Omental fat pad (tissue), 4 donors: ENCODE measurements at places on chromosomes 1 and 21. TPM values are rescaled to one million over a fixed set of nuclear protein-coding genes. Genes with fewer than 3 reads are reported as not detected.

The SLC45A1 gene
- 4.1 TPM for total RNA-seq

The BMP8A gene
- total RNA-seq: not detected

The MNDA gene
- total RNA-seq: 27.0 TPM

The PCSK9 gene
- 0.95 TPM for total RNA-seq

The WNT9A gene
- total RNA-seq: 10.2 TPM

The PPIAL4G gene
- total RNA-seq: not detected

The SLC45A3 gene
- 2.4 TPM for total RNA-seq

The SLC2A5 gene
- total RNA-seq: 0.56 TPM

The LPGAT1 gene
- total RNA-seq: 46.8 TPM

The CHIA gene
- total RNA-seq: not detected

The ESPN gene
- total RNA-seq: not detected

The GJA5 gene
- 63.2 TPM for total RNA-seq

The KIF17 gene
- 14.8 TPM for total RNA-seq

The UBASH3A gene
- total RNA-seq: 0.96 TPM

The TMEM54 gene
- 70.1 TPM for total RNA-seq

- DNase-seq: no peak
Observed at GRCh38 chr1:33256471-33257206, at the start of gene ZNF362. TSS of gene ZNF362 (plus strand) at chr1:33256492. CDS start at chr1:33270575, 14,083 bp downstream.

DNA sequence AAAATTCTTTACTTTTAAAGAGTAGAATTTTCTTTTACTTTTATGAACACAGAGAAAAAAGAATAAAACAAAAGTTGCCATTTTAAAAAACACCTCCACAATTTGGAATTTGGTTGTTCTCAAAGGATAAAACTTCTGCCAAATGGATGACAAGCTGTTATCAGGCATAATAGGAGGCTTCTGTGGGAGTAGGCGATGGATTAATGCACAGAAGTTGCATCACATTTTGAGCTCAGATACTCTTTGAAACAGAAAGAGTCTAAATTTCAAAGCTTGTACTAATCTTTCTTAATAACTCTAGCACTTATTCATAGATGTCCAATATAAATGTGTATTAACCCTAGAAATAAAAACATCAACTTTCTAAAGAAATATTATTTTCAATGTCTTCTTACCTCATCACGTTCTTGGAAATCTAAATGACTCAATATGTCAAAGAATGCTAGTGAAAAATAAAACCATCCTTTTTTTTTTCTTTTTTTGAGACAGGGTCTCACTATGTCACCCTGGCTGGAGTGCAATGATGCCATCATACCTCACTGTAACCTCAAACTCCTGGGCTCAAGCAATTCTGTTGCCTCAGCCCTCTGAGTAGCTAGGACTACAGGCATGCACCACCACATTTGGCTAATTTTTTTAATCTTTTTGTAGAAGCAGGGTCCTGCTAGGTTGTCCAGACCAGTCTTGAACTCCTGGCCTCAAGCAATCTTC, 112.8 kb upstream of the USP25 start:
- no peak for DNase-seq

DNA sequence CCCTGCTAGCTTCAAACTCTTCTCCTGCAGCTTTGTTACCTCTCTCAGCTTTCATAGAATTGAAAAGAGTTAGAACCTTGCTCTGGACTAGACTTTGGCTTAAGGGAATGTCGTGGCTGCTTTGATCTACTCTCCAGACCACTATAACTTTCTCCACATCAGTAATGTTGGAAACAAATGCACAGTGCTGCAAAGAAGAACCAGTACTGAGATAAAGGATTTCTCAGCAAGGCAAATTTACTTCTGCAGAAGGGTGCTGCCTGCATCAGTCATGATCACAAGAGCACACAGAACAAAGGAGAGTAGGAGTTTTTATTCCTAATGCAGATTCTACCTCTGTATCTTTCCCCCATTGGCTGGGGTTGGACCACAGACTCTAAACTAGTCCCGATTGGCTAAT, 621.6 kb upstream of the CHRM3 start:
- no peak for DNase-seq

DNA sequence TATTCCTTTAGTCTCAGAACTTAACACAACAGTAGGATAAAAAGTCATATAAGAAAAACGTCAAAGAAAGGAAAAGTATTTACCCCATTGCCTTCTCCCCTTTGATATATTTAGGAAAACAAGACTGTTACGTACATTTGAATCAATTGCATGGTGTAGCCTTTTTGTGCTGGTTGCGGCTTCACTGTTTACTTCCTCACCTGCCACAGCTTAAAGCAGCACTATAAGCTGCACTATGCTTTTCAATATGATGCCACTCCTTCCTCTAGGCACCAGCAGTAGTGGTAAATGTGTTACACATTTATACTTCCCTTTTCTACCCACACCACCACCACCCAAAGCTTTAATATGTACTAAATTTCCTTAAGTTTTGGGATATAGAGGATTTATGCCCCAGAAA, 111.1 kb downstream of the ATP1B1 start:
- DNase-seq: no peak

GRCh38 chr1:117289316-117289870, 77.9 kb upstream of the MAN1A2 start:
- no peak for DNase-seq

- no peak for DNase-seq
Observed at GRCh38 chr1:220011620-220012019, 34.7 kb downstream of the EPRS1 start.

DNA sequence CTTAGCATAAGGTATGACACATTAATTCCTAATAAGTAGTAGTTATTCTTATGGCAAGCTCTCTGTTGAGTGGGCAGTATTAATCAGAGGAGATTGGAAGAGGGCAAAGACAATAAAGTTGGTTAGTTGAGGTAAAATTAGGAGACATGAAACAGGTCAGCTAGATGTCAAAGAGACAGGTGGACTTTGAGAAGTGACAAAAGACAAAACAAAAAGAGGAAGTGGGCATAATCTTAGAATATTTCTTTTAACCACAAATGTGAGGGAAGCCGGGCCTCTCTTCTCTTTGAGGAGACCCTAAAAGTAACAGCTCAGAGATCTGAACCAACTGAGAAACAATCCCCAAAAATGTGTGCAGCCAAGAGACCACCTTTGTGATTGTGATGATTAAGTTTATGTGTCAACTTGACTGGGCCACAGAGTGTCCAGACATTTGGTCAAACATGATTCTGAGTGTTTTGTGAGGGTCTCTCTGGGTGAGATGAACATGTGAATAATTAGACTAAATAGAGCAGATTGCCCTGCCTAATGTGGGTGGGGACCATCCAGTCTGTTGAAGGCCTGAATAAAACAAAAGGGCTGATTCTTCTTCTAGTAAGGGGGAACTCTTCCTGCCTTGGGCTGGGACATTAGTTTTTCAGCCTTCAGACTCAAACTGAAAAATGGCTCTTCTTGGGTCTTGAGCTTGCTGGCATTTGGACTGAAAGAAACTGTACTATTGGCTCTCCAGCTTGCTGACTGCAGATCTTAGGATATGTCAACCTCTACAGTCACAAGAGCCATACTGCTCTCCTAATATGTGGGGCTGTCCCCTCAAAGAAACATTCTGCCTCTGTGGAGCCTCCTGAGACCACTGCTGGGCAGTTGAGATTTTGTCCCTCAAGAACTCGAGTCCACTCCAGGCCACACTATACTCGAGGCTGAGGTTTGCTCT, 40.0 kb downstream of the FCRL5 start:
- DNase-seq: no peak

- DNase-seq: no peak
Observed at GRCh38 chr1:168767894-168768584, 39.0 kb upstream of the DPT start.

DNA sequence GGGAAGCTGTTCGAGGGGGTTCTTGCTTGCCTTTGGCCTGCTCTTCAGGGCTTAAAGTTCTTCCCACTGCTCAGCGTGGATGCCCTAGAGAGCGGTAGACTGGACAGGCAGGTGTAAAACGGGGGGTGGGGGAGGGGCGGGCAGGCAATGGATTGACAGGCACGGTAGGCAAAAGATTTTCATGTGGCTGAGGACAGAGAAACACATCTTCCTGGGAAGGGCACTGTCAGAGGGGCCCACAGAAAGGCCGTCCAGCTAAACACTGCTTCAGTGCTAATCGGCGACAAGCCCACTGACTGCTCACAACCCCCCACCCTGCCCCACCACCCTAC, 412 bp downstream of the ABCA4 start:
- no peak for DNase-seq

DNA sequence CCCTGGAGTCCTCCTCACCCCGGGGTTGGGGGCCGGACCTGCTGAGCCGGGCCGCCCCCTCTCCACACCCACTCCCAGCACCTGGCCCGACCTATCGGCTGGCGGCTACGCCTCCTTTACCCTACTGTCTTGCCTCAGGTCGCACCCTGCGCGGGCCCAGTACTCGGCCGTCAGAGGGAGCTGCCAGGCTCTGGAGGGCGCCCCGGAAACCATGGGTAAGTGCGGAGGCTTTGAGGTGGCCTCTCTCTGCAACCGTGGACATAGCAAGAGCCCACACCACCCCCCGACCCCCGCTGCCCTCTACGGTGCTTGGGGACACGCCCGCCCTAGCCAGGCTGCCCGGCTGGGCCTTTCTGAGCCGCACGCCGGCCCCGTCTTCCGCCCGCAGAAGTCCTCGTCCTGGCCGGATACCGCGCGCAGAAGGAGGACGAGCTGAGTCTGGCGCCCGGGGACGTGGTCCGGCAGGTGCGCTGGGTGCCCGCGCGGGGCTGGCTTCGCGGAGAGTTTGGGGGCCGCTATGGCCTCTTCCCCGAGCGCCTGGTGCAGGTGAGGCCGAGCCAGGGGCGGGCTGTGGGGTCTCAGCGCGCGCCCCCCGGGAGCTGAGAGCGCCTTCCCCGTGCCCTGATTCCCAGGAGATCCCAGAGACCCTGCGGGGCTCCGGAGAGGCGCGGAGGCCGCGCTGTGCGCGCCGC, at the start of gene SH3D21:
Gene SH3D21, plus strand, starts transcription at position 159 of the 692 bp plus-strand sequence. Its CDS starts 53 bp downstream, at position 212.
- no peak for DNase-seq

DNA sequence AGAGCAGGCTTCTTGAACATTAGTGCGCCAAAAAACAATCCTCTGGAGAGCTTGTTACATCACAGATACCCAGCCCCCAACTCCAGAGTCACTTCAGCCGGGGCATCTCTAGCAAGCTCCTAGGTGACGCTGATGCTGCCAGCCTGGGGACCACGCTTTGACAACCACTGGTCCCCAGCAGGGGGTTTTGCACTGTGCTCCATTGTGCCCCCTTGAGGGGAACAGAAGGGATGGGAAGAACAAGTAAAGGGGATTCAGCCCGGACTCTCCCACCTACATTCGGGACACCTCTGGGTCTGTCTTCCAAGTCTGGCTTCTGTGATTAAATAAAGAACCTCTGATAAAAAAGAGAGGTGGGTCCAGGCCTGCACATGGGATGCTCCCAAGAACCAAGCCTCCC, 60.4 kb downstream of the ATP5PO start:
- no peak for DNase-seq

GRCh38 chr21:28089599-28090441, 902.9 kb downstream of the LTN1 start:
- no peak for DNase-seq

GRCh38 chr1:65196926-65197325, 48.9 kb downstream of the AK4 start:
- no peak for DNase-seq

GRCh38 chr1:24322470-24323177, 3.5 kb downstream of the GRHL3 start:
- no peak for DNase-seq

DNA sequence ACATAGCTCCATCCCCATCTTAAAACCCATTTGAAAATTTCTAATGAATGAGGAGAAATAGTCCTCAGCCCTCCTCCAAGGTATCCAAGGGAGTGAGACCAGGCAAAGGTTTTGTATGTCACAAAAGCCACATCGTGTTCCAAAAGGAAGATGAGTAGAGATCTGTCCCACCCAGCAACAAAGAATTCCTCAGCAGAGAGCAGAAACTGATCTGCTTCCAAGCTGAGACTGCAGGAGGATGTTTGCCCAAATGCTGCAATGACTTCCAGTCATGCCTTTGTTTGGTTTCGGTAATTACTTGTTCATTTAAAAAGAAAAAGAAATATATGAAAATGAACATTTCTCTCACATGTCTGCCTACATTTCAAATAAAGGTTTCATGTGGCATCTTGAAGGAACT, 186.9 kb downstream of the SETD4 start:
- no peak for DNase-seq

DNA sequence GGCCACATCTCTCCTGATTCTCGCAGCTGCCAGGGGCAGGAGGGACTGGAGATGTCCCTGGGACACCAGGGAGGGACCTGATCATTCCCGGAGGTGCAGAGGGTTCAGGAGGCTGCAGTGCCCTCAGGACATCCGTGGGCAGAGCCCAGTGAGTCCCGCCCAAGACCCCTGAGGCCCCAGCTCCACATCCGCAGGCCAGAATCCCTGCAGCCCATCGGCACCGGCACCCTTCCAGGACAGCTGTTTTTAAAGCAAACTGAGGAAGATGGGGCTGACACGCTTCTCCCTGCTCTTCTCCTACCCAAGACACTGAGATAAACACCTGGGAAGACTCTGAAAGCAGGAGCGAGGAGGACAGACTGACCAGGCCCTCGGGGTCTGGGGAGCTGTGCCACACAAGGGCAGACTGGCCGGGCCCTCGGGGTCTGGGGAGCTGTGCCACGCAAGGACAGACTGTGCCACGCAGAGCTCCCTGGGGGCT, 25.5 kb downstream of the SLC19A1 start:
- no peak for DNase-seq

- DNase-seq: no peak
Observed at GRCh38 chr1:32981003-32981901, 16.6 kb upstream of the RNF19B start.

GRCh38 chr1:228161362-228161761, 4.2 kb upstream of the IBA57 start:
- no peak for DNase-seq

- DNase-seq: no peak
Observed at GRCh38 chr1:156163712-156164111, 10.3 kb downstream of the SEMA4A start.

- no peak for DNase-seq
Observed at GRCh38 chr1:170596701-170597100, 64.7 kb downstream of the GORAB start.

DNA sequence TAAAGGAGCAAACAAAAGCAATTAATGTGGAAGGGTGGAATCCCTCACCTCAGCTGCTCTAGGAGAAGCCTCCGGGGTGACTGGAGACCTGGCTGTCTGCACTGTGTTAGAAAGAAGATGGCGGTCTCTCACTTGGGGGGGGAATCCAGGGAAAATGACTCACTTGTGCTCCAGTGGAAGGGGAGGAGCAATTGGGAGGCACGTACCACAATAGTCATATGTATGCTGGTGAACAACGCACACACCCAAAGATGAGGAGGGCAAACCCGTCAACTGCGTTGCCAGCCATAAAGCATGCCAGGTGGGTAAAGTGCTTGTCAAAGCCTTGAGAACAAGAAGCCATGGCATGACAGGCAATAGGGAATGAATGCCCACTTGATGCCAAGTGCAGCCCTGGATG, 22.1 kb downstream of the PLEKHA6 start:
- DNase-seq: no peak

DNA sequence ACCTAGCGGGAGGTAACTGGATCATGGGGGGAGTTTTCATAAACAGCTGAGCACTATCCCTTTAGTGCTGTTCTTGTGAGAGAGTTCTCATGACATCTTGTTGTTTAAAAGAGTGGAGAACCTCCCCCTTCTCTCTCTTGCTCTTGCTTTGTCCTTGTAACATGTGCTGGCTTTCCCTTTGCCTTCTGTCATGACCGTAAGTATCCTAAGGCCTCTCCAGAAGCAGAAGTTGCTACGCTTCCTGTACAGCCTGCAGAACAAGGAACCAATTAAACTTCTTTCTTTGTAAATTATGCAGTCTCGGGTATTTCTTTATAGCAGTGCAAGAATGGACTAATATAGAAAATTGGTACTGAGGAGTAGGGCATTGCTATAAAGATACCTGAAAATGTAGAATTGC, 515.6 kb downstream of the NEGR1 start:
- no peak for DNase-seq

GRCh38 chr1:53655931-53656746, 82.8 kb downstream of the GLIS1 start:
- no peak for DNase-seq
